ENCODE measurements at places on chromosomes 1 and 21.

DNA sequence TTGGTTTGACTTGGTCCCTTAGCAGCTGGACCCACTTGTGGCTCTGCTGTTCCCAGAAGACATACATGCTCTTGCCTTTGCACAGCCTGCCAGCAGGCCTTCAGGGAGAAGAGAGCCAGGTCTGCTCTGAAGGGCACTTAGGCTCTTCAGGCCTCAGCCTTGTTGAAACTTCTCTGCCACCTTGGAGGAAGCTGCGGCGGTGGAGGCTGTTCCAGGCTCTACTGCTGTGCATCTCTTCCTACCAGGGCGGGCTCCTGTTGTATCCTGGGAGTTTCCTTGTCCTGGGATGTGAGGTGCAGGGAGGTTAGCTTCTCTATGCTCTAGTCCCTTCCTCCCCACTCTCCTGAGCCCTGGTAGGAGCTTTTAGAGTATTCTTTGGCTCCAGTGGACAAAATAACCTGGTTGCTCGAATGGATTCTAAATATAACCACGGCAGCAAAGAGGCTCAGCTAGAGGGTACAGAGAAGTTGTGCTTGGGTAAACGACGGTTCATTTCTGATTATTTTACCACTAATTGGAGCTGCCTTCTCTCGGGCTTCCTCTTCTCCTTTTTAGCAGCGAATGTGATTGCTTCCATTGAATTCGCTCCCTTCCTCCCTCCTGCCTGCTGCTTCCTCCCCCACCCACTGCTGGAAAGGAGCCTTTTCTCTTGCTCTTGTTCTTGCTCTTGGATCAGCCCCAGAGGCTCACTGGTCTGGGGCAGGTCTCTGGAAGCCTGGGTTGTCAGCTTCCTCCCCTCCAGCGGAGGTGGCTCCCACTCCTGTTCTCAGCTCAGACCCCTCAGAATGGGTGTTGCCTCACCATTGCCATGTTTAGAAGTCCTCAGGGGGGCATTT is 126.6 kb upstream of the CACNA1E start:
- H3K27me3 ChIP-seq: no peaks in the 10 kb centered on the region
- no peaks in the 10 kb centered on the region for H3K36me3 ChIP-seq
- H3K4me1 ChIP-seq: no peaks in the 10 kb centered on the region
- H3K27ac ChIP-seq: no peak overlapping the region
- no peak overlapping the region for H3K4me3 ChIP-seq

DNA sequence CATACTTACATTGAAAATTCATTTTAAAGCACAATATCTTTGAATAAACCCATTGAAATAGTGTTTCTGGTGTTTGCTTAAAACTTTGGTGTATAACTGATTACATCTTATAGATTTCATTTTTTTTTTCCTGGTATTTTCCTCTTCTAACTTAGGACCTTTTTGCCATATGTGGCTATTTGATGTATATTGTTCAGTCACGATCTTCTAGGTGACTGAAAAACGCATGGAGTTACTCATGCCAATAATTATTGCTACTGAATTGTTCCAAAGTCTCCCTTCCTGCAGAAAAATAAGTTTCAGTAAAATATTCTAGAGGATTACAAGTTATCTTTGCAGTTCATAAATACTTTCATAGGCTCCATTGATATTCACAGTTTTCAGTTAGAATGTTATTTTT is 22.9 kb upstream of the C1orf105 start:
- H3K4me3 ChIP-seq: no peak overlapping the region
- no peak overlapping the region for H3K27ac ChIP-seq
- H3K4me1 ChIP-seq: peaks cover 33% of the 10 kb centered on the region
- H3K36me3 ChIP-seq: no peaks in the 10 kb centered on the region
- no peaks in the 10 kb centered on the region for H3K27me3 ChIP-seq

DNA sequence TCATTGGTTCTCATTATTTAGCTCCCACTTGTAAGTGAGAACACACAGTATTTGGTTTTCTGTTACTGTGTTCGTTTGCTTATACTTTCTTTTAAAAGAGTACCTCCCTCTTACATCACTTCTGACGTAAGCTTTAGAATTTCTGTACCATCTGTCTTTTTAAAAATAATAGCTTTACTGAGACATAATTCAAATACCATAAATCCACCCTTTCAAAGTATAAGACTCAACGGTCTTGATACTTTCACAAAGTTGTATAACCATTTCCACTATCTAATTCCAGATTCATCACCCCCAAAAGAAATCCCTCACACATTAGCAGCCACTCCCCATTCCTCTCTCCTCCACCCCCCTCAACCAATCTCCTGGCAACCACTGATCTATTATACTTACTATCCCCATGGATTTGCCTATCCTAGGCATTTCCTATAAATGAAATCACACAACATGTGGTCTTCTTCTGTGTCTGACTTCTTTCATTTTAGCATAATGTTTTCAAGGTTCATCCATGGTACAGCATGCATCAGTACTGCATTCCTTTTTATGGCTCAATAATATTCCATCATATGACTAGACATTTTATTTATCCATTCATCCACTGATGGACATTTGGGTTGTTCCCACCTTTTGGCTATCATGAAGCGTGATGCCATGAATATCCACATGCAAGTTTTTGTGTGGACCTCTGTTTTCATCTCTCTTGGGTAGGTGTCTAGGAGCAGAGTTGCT is 104.7 kb downstream of the HLCS start:
- H3K27ac ChIP-seq: peak overlapping the region; percentile 89
- H3K27me3 ChIP-seq: no peaks in the 10 kb centered on the region
- H3K36me3 ChIP-seq: no peaks in the 10 kb centered on the region

DNA sequence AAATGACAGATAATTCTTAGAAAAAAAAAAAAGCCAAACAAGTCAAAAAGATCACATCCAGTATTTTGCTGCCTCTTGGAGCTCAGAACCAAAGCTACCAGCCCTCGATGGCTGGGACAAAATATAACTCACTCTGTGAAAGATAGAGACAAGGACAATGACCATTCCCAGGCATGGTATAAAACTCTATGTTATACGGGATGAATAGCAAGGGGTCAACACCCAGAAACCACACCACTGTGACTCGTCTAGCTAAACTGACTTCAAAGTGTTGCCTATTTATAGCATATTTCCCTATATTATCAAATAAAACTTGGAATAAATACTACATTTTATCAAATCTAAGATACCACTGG is 10.1 kb downstream of the TMEM63A start:
- DNase-seq: no peak
- no peaks in the 10 kb centered on the region for H3K27me3 ChIP-seq
- peaks cover 15% of the 10 kb centered on the region for H3K4me1 ChIP-seq
- no peak overlapping the region for H3K27ac ChIP-seq
- no peaks in the 10 kb centered on the region for H3K36me3 ChIP-seq

DNA sequence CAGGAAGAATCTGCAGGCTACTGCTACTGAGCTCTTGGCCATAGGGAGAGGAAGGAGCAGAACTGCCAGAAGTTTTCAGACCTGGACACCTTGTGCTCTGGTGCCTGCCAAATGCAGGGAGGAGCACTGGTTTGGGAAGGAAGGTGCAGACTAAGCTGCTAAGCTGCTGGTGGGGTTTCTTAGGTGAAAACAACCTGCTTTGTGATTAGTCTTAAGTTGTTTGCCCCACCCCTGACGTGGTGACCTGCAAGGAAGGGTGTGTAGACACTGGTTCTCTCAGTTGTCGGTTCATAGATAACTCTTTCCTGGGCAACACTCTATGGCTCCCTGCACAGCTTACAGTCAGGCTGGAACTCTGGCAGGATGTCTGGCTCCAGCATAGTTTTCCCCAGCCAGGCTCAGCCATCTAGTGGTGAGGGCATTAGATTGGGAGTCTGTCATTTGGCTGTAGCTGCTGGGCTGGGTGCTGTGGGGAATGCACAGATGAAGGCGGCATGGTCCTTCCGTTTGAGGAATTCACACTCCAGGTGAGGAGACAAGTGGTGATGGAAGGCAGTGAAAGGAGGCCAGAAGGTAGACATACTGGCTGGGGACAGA is 10.3 kb upstream of the S100A10 start:
- no peaks in the 10 kb centered on the region for H3K36me3 ChIP-seq
- no peak overlapping the region for H3K4me3 ChIP-seq
- no peak overlapping the region for H3K27ac ChIP-seq
- DNase-seq: no peak
- peaks cover 44% of the 10 kb centered on the region for H3K27me3 ChIP-seq

GRCh38 chr1:174884038-174884437 is 115.7 kb upstream of the CACYBP start:
- no peak overlapping the region for H3K27ac ChIP-seq
- H3K27me3 ChIP-seq: no peaks in the 10 kb centered on the region
- H3K4me3 ChIP-seq: no peak overlapping the region
- H3K36me3 ChIP-seq: no peaks in the 10 kb centered on the region
- H3K4me1 ChIP-seq: no peaks in the 10 kb centered on the region
- no peak for DNase-seq

DNA sequence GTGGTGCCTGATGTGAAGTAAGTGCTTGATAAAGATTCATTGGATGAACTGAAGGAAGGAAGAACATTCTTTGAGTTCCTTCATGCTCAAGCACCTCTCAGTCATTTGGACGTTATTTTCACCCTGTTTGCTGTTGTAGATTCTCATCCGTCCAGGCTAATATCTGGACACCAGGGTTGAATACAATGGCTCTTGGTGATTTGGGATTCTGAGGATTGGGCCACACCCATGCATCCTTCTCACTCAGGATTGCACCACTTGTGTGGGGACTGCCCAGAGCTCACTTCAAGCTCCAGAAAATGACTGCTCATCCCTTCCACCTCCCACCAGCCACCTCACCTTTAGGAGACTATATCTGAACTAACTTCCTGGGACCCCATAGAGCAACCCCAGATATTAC is 117.1 kb upstream of the IPO9 start:
- no peak for DNase-seq
- peaks cover 80% of the 10 kb centered on the region for H3K4me1 ChIP-seq
- peak overlapping the region; percentile 98 for H3K27ac ChIP-seq
- H3K27me3 ChIP-seq: no peaks in the 10 kb centered on the region
- no peak overlapping the region for H3K4me3 ChIP-seq
- H3K36me3 ChIP-seq: peaks cover 9% of the 10 kb centered on the region

GRCh38 chr1:63710308-63710707 is 63.5 kb upstream of the ROR1 start:
- H3K27ac ChIP-seq: no peak overlapping the region
- no peak overlapping the region for H3K4me3 ChIP-seq
- peaks cover 23% of the 10 kb centered on the region for H3K27me3 ChIP-seq
- no peak for DNase-seq

GRCh38 chr1:28775121-28775942 is 36.6 kb upstream of the OPRD1 start:
- no peak for DNase-seq
- no peak overlapping the region for H3K27ac ChIP-seq
- H3K27me3 ChIP-seq: no peaks in the 10 kb centered on the region
- no peak overlapping the region for H3K4me3 ChIP-seq
- H3K36me3 ChIP-seq: peaks cover 8% of the 10 kb centered on the region
- no peaks in the 10 kb centered on the region for H3K4me1 ChIP-seq

DNA sequence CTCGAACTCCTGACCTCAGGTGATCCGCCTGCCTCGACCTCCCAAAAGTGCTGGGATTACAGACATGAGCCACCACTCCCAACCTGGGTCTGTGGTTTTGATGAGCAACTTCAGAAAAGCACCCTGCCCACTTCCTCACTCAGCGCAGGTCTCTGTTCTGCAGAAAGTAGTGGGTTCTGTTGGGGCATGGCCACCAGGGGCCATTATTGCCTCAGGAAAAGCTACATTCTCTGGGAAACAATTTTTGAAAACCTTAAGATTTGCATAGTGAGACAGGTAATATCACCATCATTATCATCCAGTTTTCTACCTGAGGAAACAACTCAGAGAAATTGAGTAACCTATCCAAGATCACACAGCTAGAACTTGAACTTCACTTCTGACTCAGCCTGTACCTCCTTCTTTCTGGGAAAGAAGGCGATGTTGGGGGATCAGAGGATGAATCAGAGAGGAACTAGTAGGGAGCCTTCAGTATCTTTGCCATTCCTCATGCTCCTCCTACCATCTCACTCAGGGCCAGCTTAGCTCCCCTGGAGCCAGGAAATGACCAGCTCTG is 7.1 kb upstream of the NES start:
- H3K36me3 ChIP-seq: no peaks in the 10 kb centered on the region
- H3K4me3 ChIP-seq: no peak overlapping the region
- no peak overlapping the region for H3K27ac ChIP-seq
- H3K27me3 ChIP-seq: peaks cover 5% of the 10 kb centered on the region
- no peak for DNase-seq
- H3K4me1 ChIP-seq: peaks cover 15% of the 10 kb centered on the region

Data from astrocyte (in vitro differentiated cells and primary cell).